ENCODE measurements at places on chromosomes 7 and 10. TPM values are rescaled to one million over a fixed set of nuclear protein-coding genes. Genes with fewer than 3 reads are reported as not detected.

DNA sequence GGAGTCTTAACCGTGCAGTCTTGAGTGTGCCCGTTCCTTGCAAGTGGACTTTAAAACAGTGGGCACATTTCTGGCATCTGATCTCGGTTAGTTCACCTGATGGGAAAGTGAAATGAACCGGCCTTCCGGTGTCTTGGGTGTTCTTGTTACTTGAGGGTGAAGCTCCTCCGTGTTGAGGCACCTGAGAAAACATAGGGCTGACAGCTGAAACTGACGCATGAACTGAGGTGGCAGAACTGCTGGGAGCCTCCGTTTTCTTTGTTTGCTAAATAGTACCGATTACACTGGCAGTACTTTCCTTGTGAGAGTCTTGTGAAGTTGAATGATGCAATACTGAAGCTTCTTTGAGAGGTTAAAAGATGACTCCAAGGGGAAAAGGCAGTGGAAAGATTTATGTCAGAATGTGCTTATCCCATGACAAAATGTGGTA, 62.8 kb upstream of the SAMD8 start:
- peak; percentile 20 for DNase-seq

DNA sequence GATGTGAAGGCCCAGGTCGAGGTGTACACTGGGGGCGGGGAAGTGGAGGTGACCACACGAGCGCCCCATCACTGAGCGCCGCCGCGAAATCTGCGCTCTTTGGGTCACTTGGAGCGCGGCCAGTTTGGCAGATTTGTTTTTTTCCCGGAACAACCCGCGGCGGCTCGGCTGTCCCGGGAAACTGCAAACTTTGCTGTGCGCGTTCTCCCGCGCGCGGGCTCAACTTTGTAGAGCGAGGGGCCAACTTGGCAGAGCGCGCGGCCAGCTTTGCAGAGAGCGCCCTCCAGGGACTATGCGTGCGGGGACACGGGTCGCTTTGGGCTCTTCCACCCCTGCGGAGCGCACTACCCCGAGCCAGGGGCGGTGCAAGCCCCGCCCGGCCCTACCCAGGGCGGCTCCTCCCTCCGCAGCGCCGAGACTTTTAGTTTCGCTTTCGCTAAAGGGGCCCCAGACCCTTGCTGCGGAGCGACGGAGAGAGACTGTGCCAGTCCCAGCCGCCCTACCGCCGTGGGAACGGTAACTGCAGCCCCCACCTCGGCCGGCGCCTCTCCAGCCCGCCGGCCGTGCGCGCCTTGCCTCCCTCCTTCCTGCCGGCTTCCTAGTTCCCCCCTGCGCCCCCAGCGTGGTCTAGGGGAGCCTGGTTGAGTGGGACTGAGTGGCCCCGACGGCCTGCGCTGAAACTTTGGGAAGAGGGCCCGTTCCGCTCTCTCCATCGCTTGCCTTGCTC, at the start of gene CASP7:
Gene CASP7 (plus strand): TSS at position 450 of the 727 bp plus-strand sequence. CDS start 17,582 bp downstream, outside the sequence.
- peak; percentile 90 for DNase-seq

GRCh38 chr7:50349963-50350944, 45.7 kb downstream of the IKZF1 start:
- peak; percentile 60 for DNase-seq

- DNase-seq = no peak
Observed at GRCh38 chr10:5400468-5401240, 4.0 kb downstream of the TUBAL3 start.

- no peak for DNase-seq
Observed at GRCh38 chr7:47198159-47198558, 383.8 kb downstream of the TNS3 start.

DNA sequence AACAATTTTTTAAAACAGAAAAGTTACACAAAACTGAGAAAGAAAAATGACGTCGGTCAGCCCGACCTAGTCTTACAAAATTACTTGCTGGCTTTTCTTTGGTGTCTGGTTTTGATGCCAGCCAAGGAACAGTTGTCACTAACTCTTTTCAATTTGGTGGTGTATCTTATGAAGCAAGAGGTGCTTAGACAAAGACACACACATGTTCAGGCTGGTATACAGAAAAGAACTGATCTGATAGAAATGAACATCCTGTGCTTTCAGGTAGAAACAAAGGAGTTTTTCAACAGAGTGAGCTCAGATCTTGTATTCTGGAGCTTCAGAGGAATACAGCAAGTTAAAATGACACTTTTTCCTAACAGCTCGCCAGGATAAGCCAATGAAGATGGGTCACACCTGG, 43.6 kb downstream of the PARD3 start:
- DNase-seq = no peak

- no peak for DNase-seq
Observed at GRCh38 chr7:17548014-17548653, 249.7 kb downstream of the AHR start.

DNA sequence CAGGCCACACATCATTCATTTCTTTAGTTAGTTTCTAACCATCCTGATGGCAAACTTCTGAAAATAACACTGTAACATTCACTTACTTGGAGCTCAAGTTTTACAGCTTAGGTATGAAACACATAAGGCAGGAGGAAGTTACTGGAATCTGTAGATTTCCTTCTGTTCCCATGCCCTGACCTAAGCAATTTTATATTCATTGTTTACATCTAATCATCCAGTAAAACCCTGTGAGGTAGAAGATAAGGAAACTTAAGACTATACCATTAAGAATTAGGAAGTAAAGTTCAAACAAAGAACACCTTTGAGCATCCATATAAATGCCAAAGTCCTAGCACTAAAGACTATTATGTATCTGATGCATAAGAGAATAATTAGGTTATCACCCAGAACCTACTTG, 19.5 kb downstream of the RALA start:
- DNase-seq = no peak

DNA sequence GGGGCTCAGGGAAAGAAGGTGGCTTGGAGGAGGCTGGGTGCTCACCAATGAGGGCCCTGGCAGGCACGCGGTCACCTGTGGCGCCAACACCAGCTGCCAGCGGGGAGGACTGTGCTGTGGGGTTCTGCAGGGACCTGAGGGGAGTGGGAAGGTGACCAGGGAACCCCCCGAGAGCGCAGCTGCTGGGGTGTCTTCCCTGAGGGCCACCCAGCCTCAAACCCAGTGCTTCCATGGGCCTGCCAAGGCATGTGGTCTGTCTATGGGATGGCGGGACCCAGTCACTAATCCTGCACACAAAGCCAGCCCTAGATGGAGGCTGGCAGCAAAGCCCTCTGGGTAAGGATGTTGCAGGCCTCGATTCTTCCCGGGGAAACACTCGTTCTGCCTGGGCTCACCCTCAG, 117.1 kb downstream of the EBF3 start:
- no peak for DNase-seq

DNA sequence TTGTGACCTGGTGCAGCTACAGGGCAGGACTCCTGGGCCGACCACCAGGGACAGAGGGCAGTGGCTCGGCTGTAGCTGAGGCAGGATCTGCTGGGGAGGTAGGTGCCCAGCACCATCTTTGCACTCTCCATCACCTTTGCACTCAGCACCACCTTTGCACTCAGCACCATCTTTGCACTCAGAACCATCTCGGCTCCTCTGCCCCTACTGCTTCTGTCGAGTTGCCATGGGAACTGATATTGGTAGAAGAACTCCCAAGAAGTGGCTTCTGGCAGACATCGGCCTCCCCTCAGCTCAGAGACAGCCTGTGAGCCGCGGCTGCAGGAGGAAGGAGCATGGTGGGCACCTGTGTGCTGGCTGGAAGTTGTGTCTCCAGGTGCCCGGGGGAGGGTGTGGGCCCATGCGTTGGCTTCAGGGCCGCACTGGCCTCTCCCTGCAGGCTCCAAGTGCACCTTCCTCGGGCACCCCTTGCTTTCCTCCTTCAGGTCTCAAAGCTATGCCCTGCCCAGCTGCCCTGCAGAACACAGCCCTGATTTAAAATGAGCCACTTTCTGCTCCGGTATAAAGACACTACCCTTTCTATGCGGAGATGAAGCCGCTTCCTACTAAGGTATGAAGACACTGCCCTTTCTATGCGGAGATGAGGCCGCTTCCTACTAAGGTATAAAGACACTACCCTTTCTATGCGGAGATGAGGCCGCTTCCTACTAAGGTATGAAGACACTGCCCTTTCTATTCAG, 514.5 kb downstream of the PTPRN2 start:
- peak; percentile 52 for DNase-seq

DNA sequence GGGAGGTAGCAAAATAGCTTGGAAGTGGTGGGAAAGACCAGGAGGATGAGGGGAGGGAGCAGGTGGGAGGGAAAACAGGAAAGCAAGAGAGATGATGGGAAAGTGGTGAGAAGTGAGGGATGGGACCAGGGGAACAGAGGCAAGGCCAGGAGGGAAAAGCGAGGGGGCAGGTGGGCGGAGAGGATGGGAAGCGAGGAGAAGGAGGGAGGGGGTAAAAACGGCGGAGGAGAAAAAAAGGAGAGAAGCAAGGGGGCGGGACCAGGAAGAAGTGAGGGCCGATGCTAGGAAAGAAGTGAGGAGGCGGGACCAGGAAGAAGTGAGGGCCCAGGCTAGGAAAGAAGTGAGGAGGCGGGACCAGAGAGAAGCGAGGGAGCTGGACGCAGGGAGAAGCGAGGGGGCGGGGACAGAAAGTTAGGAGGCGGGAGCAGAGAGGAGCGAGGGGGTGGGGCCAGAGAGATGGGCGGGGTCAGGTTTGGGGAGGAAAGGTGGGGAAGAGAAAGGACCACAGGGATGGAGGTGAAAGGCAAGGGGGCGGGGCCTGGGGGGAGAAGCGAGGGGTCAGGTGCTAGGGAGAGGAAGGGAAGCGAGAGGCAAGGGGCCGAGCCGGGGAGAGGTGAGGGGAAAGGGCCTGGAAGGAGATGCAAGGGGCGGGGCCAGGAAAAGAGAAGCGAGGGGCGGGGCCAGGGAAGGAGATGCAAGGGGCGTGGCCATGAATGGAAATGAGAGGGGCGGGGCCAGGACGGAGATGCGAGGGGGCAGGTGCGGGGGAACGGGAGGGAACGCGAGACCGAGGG, 984 bp downstream of the SMURF1 start:
- DNase-seq = peak; percentile 98

- DNase-seq = peak; percentile 64
Observed at GRCh38 chr10:129968853-129969183, 4.7 kb upstream of the EBF3 start.

DNA sequence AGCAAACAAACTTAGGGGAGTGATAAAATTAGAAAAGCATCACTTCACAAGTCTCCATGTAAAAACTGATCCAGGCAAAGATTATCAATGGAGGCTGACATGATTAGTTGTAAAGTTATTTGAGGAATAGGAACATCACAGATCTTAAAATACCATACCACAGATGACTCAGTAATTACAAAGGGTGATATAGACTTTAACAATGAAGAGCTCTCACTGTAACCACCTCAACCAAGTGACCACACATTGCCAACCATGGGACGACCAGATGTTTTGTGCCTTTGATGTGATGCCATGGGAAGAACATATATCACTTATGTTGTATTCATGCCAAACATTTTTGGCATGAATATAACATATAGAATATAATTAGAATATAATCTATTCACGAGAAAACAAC, 11.7 kb downstream of the AASS start:
- DNase-seq = no peak

DNA sequence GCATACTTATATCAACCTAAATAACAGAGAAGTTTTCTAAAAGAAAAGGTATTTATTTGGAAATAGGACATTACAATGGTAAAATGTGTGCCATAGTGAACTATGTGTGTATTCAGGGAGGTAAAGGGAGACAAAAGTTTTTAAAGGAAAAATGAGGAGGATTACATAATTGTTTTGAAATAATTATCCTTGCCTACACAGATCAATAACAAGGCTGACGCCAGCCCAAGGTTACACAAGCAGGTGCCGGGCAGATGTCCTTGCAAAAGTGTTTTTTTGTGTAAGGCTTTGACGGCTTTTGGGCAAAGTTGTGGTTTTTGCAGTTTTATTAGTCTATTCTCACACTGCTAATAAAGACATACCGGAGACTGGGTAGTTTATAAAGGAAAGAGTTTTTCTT, 22.7 kb upstream of the SLC35B4 start:
- DNase-seq = no peak

DNA sequence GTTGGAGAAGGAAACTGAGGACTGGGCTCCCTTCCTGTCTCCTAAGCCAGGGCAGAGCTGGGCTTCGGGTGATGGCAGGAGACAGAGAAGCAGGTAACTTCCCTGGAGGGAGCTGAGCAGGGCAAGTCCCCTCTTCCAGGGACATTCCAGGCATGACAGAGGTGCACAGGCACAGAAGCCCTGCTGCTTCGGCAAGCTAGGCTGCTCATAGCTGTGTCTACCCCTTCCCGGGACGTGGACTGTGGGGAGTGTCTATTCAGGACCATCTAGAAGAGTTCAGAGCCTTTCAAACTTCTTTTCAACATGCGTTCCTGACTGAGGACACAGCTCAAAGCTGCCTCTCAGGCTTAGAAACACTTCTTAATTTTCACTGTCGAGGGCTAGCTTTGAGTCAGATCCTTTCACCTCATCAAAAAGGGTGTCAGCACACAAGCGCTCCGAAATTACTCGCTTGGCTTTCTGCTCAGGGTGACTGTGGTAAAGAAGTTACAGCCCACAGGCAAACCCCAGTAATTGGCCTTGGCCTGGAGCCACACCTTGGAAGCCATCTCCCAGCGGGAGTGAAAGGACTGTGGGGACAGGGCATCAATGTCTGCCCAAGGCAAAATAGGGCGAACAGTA, 63.7 kb upstream of the STEAP1B start:
- no peak for DNase-seq

DNA sequence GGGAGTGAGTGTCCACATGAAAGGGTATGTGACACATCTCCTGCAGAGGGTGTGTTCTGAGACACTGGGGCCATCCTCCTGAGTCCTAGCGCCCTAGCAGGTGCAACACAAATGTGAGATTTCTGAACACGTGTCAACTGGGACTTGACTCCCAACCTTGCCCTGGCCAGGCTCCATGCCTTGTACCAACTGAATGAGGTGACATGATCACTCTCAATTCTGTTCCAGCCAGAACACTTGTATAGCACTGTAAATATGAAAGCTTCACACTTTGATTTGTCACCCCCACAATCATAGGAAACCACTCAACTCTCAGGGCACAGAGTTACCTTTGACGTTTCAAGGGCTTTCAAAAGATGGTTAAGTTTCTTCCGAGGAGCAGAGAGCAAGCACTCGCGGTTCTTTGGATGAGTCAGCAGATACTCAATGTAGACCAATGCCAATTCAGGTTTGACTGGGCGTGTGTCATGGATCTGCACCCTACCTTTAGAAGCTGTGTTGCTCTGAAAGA, 48.6 kb downstream of the NCAPG2 start:
- DNase-seq = no peak

- no peak for DNase-seq
Observed at GRCh38 chr7:114418117-114418516, 3.5 kb downstream of the FOXP2 start.

GRCh38 chr10:78749200-78749599, 319.6 kb upstream of the ZMIZ1 start:
- no peak for DNase-seq

GRCh38 chr7:48154792-48155413, 16.4 kb upstream of the ABCA13 start:
- DNase-seq = no peak

GRCh38 chr10:35274498-35275060, 61.7 kb upstream of the CCNY start:
- no peak for DNase-seq

The BTRC gene
- 10.0 TPM for total RNA-seq

The ZNF679 gene
- not detected for total RNA-seq

The AIFM2 gene
- 11.4 TPM for total RNA-seq

The UCMA gene
- not detected for total RNA-seq

The STAG3 gene
- total RNA-seq = not detected

The AGR2 gene
- not detected for total RNA-seq

The NPFFR1 gene
- total RNA-seq = not detected

The NODAL gene
- total RNA-seq = not detected

The LRRTM3 gene
- total RNA-seq = 0.14 TPM

The LIPK gene
- total RNA-seq = not detected

The PLEKHA8 gene
- 10.0 TPM for total RNA-seq

The PHKG1 gene
- total RNA-seq = 5.5 TPM

The SUN3 gene
- not detected for total RNA-seq

The LIPF gene
- not detected for total RNA-seq

The HIPK2 gene
- 7.9 TPM for total RNA-seq

The WIPF3 gene
- 4.7 TPM for total RNA-seq

The OR2A5 gene
- total RNA-seq = not detected

All from sigmoid colon (tissue), 7 donors.